ENCODE measurements at places on chromosomes 3 and 15.

- DNase-seq = no peak
These were observed 591.5 kb downstream of the ZNF385D start for GRCh38 chr3:21159543-21159906.

- no peak for DNase-seq
These were observed 110.5 kb upstream of the PTPRG start for GRCh38 chr3:61450866-61451265.

GRCh38 chr3:147914532-147914931 lies 505.4 kb downstream of the ZIC1 start:
- DNase-seq = no peak

DNA sequence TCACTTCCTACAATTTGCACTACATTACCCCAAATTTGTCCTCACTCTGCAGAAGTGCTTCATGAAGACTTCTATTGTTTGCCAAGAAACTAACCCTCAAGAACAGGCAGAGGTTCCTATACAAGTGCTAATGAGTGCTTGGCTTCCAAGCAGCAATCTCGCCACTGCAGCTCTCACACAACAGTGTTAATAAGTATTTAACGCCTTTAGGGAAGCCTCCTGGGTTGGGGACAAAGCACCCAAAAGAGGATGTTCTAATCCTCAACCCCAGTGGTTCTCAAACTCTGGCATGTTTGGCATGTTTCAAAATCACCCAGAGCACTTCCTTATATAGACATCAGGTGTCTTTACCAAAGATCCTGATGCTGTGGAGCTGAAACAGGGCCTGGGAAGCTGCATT lies 64.6 kb downstream of the ZIC4 start:
- DNase-seq = no peak

DNA sequence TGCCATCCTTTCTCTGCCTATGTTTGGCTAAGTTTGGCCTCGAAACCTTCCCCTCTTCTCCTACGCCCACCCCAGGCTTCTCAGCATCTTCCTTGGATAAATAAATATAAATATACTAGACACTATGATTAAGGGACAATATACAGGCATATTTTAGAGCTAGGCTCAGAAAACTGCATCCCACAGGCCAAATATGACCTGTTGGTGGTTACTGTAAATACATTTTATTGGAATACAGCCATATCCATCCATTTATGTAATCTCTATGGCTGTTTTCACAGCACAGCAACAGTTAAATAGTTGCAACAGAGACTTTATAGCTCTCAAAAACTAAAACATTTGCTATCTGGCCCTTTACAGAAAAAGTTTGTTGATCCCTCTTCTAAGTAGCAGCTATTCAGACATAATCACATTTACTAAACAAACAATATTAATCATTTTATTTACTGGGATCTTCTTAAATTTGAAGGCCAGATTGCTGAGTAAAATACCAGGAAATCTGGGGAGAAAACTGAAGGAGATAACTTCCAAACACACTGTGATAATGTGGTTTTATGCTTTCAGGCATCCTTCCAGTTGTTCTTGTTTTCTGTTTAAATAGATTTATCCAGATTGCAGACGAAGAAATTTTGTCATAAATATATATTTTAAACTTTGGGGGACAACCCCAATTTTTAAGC lies 269.7 kb upstream of the THRB start:
- DNase-seq = no peak

GRCh38 chr3:45711931-45712330 lies 22.7 kb downstream of the SACM1L start:
- no peak for DNase-seq

GRCh38 chr3:43484926-43485488 lies 136.8 kb downstream of the ANO10 start:
- no peak for DNase-seq

- DNase-seq = no peak
These were observed 64.4 kb downstream of the CCDC54 start for GRCh38 chr3:107441617-107442016.

DNA sequence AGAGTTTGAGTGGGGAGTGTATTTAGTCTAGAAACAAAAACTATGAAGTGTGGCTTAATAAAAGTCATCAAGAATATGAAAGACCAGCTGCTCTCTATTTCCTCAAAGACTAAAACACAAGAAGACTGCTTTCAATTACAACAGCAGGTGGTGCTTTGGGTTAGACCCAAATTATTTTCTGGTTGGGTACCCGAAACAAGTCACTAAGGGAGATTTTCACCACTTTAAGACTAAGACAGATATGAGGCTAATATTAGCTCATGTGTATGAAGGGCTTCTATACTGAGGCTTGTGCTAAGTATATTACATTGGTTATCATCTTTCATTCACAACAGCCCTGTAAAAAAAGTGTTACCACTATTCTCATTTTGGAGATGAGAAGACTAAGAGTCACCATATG lies 43.1 kb downstream of the COL8A1 start:
- no peak for DNase-seq

GRCh38 chr15:43029476-43029875 lies 76.4 kb downstream of the UBR1 start:
- DNase-seq = no peak

DNA sequence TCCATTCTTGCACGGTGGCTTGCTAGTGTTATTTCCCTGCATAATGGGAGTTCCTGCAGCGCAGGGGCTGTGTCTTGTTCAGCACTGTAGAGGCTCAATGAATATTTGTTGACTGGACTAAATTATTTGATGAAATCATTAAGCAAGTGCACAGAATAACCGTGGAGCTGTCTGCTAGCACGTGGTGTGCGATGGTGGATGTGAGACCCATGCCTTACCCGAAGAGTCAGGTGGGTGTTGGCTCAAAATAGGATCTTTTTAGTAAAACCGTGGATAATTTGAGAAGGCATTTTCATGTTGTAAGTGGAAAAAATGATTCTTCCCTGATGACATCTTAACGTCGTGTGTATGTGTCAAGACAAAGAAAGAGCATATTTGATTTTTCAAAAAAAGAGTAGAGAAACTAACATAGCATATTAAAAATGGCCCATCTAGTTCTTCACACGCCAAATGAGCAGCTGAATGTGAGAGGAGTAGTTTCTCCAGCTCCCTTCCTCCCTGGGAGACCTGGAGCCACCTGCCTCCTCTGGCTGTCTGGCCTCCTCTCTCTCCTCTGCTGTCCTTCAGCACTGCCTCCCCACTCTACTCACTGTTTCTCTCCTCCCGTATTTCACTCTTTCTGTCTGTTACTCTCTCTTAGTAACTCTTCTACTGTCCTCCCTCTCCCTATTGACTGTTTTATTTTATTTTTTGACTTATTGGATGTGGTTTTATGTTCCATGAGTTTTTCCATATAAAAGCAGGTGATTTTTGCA lies 6.3 kb downstream of the FAM81A start:
- no peak for DNase-seq
